ENCODE measurements at places on chromosomes 13 and 19.
A peak's percentile ranks its signal among the peaks of the same experiment; 100 is the strongest.

- DNase-seq = no peak
Measured at GRCh38 chr19:7483720-7484201, 5.1 kb downstream of the PEX11G start.

DNA sequence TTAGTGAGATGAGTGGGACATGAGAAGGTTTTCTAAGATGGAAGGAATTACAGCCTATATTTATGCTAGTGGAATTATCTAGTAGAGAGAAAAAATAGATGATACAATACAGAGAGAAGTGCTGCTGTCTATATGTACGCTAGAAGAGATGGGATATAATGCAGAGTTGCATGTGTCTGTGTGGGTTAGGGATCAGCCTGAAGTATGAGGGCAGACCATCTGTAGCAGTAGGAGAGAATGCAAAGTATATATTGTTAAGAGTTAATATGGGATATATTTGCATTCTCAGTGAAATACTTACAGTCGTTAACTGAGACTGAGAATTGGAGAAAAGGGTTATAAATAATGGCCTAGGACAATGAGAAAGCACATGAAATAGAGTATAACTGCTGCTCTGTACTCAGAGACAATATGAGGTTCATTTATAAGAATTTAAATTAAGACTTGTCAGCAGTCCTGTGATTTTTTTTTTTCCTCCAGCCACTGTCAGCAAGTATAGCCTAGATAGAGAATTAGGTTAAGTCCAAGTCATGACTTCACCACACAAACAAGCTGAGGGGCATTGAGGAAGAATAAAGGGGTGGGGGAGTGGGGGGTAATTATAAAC lies 77.8 kb downstream of the SLITRK1 start:
- no peak for DNase-seq

DNA sequence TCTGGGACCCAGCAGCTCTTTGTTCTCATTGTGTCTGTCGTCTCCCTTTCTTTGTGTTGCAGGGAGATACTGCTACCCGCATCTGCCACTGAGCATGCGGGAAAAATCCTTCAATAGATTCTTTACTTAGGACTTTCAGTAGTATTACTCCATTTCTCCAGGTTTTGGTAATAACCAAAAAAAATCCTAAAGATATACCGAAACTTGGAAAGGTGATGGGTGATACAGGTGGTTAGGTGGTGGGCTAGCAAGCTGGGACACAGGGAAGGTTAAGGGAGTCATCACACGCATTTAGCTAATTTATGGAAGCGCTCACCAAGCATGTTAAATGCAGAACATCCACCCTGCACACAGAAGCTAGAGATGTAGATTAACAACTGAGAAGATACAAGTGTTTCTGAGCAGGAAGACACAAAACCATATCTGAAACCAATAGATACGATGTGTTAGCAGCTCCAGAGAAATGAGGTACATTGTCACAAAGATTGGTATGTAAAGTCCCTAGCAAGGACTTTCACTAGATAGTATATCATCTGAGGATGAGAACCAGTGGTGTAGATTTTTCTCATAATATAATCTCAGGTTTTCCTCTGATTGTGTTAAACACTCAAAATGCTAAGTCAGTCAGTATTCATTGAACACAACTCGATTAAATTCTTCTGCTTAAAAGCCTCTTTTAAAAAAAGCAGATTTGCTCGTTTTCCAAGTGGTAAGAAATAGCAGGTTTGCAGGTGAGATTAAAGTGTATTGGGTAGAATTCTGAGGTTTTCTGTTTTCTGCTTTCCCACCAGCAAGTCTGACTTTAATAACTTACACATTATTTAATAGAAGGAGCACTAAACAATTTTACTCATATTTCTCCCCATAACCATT lies 1.2 kb upstream of the SLAIN1 start:
- DNase-seq = no peak

- DNase-seq = no peak
Measured at GRCh38 chr13:24648983-24649687, 31.1 kb upstream of the ATP12A start.

DNA sequence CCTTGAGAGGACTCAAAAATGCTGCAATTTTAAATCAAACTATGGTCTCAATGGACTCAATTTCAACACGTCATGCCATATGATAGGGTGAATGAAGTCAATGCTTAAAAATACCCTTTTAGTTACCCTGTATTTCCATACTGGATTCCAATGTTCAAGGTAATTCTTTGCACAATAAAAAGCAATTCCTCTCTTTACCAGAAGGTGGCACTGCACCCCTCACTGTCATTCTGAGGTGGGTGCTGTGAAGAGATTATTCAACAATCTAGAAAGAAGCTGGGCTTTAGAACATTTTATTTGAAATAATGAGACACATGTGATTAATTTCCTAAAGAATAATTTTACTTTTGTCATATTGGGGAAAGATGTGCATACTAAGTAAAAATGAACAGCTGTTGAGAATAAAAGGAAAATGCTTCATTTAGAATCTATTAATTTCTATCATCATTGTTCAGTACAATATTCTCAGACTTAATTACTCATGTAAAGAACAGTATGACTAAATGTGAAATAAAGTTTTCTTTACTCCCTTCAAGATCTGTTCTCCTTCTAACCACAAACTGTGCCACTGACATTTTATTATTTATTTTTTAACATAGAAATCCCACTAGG lies 789.1 kb downstream of the GPC5 start:
- no peak for DNase-seq

DNA sequence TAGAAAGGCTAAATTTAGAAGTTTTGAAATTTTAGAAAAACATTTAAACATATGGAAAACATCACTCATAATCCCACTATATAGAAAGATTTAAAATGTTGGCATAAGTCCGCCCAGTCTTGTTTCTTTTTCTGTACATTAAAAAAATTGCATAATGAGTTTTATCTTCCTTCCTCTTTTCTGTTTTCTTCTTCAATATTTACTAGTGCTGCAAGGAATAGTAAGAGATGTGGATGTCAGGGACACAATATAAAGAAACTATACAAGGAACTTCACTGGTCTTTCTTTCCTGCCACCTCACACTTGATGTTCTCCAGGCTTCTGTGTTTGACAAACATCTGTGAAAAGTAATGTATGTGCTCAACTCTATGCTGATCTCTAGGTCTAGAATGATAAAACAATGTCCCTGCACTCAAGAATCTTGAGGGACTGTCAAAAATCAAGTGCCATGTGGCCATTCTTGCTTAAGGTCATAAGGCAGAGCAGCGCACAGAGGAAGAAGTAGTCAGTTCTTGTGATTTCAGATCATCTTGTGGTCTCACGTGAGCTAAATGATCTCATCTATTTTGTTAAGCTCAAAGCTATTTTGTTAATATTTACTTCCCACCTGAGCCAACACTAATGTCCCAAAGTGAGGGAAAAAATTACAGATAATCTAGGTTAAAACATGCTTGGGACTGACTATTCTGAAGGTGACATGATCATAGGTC lies 186.9 kb upstream of the OBI1 start:
- no peak for DNase-seq

DNA sequence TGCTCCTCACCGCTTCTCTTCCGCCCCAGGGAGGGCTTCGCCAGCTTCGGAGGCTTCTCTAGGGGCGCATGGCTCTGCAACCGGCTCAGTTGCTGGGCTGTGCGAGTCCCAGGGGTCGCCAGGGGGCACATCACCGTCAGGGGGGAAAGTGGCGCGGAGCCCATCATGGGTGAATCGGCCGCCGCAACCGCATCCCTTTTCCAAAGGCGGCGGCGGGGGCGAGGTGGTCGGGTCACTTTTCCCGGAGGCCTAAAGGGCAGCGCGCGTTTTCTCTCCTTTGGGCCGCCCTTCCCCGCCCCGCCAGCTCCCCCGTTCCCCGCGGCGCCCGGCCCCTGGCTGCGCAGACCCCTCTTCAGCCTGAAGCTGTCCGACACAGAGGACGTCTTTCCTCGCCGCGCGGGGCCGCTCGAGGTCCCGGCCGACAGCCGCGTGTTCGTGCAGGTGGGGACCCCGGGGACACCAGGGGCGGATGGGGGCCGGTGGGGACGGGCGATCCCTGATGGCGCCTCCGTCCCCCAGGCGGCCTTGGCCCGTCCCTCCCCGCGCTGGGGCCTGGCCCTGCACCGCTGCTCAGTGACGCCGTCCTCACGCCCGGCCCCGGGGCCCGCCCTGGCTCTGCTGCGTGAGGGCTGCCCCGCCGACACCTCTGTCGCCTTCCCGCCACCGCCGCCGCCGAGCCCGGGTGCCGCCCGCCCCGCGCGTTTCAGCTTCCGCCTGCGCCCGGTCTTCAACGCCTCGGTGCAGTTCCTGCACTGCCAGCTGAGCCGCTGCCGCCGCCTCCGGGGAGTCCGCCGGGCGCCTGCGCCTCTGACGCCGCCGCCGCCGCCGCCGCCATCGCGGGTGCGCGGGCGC lies 1.7 kb downstream of the TGFBR3L start:
- DNase-seq = peak; percentile 33

DNA sequence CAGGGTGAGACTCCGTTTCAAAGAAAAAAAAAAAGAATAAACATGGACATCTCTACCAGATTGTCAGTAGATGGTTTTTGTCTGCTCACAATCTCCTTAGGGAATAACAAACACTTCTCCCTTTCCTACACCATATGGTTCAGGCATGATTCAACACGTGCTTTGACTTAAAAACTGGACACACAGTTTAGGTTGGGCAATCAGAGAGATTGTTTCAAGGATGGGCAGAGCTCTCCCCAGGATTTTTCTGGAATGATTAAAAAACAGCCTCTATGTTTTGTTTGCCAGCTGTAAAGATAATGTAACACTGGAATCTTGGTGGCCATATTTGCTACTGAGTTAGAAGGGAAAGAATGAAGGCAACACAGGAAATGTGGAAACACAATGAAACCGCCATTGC lies 150.1 kb upstream of the TSC22D1 start:
- no peak for DNase-seq

GRCh38 chr19:42126574-42126973 lies 5.7 kb downstream of the POU2F2 start:
- no peak for DNase-seq
